Thyroid gland (tissue), 4 donors: ENCODE measurements at places on chromosomes 5 and 9. TPM values are rescaled to one million over a fixed set of nuclear protein-coding genes. Genes with fewer than 3 reads are reported as not detected.

DNA sequence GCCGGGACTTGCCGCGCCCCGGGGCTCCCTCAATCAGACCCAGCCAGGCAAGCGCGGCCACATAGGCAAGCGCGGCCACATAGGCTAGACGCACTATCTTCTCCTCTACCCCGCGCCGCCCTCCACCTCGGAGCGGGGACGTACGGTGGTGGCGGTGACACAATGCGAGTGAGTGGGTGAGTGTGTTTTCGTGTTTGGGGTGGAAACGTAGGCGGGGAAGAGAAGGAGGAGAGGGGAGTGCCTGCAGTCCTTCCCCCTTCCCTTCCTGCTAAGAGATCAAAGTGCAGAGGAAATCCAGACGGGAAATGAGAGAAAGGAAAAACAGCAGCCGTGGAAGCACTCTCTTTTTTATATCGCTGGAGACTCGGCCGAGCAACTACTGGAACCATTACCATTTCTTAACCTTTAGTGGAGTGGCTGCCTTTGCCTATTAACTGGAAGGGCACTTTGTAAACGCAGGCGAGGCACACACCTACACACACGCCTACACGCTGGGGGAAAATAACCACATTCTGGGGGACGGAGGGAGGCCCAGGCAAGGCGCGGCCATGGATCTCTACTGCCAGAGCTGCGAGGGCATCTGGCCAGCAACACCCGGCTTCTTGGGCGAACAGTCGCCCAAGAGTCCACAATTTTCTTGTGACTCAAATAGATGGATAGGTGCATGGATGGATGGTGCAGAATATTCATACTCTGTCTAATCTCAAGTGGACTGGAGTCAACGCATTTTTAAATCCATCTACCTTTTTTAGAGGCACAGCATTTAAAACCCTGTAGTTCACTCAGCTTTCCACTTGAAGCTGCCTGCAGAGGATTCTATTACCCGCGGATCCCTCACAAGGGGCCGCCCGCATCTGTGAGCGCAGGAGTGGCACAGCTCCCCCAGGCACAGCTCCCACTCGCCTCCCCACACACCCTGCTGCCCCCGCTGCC is 2.1 kb downstream of the EDIL3 start:
- peak; percentile 2 for DNase-seq

DNA sequence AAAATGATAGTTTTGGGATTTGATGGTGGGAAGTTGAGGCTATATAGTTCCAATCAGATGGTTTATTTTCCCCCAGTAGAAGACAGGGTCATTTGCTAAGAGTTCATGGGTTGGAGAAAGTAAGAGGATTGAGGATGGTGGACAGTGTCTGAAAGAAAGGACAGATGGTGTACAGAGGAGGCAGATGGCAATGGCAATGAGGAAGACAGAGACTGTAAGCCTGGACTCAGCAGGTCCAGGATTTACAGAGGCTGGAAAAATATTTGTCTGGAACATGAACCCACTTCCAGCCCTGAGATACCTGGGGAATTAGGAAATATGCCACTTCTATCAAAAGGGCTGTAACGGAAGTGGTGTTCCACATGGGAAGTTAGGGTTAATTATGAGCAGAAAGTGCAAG is 84.5 kb downstream of the PCSK1 start:
- no peak for DNase-seq

- peak; percentile 13 for DNase-seq
These were observed 303.0 kb downstream of the PARP8 start for GRCh38 chr5:50969151-50970031.

- DNase-seq, result no peak
These were observed 83.2 kb upstream of the IRX4 start for GRCh38 chr5:1965925-1966324.

The THBS4 gene
- total RNA-seq, result 2.4 TPM

The LEAP2 gene
- 1.5 TPM for total RNA-seq

DNA sequence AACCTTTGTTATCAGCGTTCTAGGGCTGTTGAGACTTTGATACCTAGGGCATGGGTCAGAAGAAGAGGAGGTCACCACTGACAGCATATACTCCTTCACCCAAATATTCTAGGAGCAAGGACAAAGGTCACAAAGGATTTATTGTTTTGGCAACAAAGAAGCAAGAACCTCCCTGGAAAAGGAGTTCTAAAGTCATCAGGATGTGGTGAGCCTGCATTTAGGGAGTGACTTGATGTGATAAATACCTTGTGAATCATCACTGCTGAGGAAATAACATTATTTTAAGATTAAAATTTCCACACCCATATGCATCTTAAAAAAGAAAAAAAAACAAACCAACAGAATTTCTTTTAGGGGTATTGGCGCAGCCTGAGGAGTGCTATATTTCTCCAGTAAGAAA is 13.9 kb downstream of the IFNA1 start:
- DNase-seq, result no peak

- no peak for DNase-seq
These were observed 95.4 kb downstream of the SLC44A1 start for GRCh38 chr9:105339849-105340248.

- no peak for DNase-seq
These were observed 191.3 kb upstream of the RAI14 start for GRCh38 chr5:34464829-34465228.
